ENCODE measurements at places on chromosomes 5 and 9. TPM values are rescaled to one million over a fixed set of nuclear protein-coding genes. Genes with fewer than 3 reads are reported as not detected.
A peak's percentile ranks its signal among the peaks of the same experiment; 100 is the strongest.

DNA sequence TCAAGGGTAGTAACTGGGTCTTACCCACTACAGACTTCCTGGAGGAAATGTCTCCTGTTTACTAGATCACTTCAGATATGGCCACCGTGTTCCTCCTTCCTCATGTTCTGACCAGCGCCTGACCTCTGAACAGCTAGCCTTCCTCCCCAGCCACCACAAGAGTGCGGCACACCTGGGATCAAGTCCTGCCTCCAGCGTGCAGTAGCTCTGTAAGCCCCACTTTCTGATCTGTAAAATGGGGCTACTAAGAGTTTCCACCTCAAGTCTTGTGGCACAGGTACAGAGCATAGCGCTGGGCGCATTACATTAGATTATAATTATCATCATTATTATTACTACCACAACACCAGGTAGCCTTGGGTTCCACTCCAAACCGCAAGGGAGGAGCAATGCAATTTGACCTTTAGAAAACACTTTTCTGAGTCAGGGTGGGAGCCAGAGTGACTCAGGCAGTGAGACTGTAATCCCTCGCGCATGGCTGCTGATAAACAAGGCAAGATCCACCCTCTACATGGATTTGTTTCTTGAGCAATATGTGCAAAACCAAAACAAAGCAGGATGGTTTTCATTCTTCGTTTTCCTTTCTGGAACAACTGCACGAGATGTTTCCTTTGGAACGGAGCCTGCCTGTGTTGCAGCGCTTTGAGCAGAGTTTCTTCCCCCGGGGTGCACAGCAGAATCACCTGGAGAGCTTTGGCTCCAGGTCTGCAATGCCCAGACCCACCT is 65.0 kb upstream of the ANGPTL2 start:
- peak overlapping the region; percentile 64 for H3K27ac ChIP-seq
- H3K27me3 ChIP-seq = no peaks in the 10 kb centered on the region
- peak; percentile 35 for DNase-seq
- H3K4me1 ChIP-seq = no peaks in the 10 kb centered on the region
- no peak overlapping the region for H3K4me3 ChIP-seq

DNA sequence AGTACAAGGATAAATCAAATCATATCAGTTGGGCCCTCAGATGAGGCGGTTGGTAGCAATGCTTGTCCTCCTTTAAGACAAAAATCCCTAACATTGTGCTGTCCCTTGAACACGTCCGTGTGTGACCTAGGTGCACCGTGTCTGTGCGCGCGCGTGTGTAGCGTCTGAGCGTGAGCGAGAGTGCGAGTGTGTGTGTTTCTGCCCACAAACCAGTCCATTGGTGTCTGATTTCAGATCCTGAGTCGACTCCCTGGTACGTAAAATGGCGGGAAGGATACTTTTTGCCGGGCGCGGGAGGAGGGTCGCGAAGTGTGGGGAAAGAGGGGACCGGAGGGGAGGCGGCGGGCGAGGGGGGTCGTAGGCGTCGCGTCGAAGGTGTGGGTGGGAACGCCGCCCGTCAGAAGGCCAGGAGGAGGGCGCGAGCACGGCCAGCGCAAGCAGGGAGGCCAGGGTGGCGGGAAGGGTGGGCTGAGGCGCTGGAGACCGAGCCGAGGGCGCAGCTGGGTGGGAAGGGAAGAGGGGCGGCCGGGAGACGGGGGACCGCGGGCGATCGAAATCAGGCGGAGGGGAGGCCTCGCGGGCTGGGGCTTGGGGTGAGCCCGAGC is 8.9 kb downstream of the OTP start:
- H3K36me3 ChIP-seq = peaks cover 5% of the 10 kb centered on the region
- peak overlapping the region; percentile 54 for H3K4me3 ChIP-seq
- peaks cover 26% of the 10 kb centered on the region for H3K4me1 ChIP-seq
- no peak for DNase-seq

- H3K4me1 ChIP-seq = no peaks in the 10 kb centered on the region
- no peaks in the 10 kb centered on the region for H3K27me3 ChIP-seq
- no peaks in the 10 kb centered on the region for H3K36me3 ChIP-seq
- no peak for DNase-seq
These were observed 235.3 kb upstream of the HAPLN1 start for GRCh38 chr5:83955916-83956315.

DNA sequence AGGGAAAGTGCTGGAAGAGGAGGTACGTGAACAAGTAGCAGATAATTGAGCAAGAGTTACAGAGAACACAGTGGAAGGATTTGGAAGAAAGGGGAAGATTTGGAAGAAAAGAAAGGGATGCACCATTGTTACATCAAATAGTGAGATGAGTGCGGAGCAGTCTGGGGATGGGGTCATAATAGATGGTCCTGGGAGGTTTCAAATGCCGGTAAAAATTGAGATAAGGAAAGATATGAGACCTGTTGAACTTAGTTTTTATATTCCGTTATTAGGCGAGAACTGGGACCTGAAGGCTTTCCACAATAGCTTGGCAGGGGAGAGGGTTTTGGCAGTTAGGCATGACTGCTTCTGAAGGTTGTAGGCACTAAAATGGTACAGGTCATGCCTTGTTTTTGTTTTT is 20.9 kb downstream of the ATP6V0E1 start:
- H3K4me3 ChIP-seq = no peak overlapping the region
- no peak for DNase-seq
- H3K4me1 ChIP-seq = peaks cover 29% of the 10 kb centered on the region
- peak overlapping the region; percentile 11 for H3K27ac ChIP-seq

The PRDM9 gene
- not detected for total RNA-seq

- H3K36me3 ChIP-seq = no peaks in the 10 kb centered on the region
- H3K27ac ChIP-seq = no peak overlapping the region
- no peak for DNase-seq
- H3K4me1 ChIP-seq = peaks cover 8% of the 10 kb centered on the region
- H3K27me3 ChIP-seq = no peaks in the 10 kb centered on the region
These were observed 16.1 kb downstream of the AHRR start for GRCh38 chr5:337563-338130.

- H3K27ac ChIP-seq = no peak overlapping the region
- no peaks in the 10 kb centered on the region for H3K27me3 ChIP-seq
- H3K4me1 ChIP-seq = no peaks in the 10 kb centered on the region
- peaks cover 58% of the 10 kb centered on the region for H3K36me3 ChIP-seq
- no peak for DNase-seq
These were observed 40.3 kb downstream of the CCDC125 start for GRCh38 chr5:69292306-69292705.

The IL9 gene
- total RNA-seq = not detected

- H3K27ac ChIP-seq = peak overlapping the region; percentile 81
- H3K4me3 ChIP-seq = no peak overlapping the region
- peak; percentile 85 for DNase-seq
- peaks cover 13% of the 10 kb centered on the region for H3K27me3 ChIP-seq
- H3K36me3 ChIP-seq = no peaks in the 10 kb centered on the region
These were observed 77.1 kb downstream of the NTNG2 start for GRCh38 chr9:132238992-132239391.

GRCh38 chr5:140801494-140801841 is 611 bp downstream of the PCDHA3 start:
- no peaks in the 10 kb centered on the region for H3K27me3 ChIP-seq
- H3K4me3 ChIP-seq = no peak overlapping the region
- H3K4me1 ChIP-seq = no peaks in the 10 kb centered on the region
- no peak for DNase-seq
- no peak overlapping the region for H3K27ac ChIP-seq

The LCN6 gene
- 1.2 TPM for total RNA-seq

GRCh38 chr9:16964228-16964627 is 93.8 kb upstream of the BNC2 start:
- H3K27me3 ChIP-seq = no peaks in the 10 kb centered on the region
- H3K4me1 ChIP-seq = no peaks in the 10 kb centered on the region
- no peak for DNase-seq
- H3K36me3 ChIP-seq = no peaks in the 10 kb centered on the region

DNA sequence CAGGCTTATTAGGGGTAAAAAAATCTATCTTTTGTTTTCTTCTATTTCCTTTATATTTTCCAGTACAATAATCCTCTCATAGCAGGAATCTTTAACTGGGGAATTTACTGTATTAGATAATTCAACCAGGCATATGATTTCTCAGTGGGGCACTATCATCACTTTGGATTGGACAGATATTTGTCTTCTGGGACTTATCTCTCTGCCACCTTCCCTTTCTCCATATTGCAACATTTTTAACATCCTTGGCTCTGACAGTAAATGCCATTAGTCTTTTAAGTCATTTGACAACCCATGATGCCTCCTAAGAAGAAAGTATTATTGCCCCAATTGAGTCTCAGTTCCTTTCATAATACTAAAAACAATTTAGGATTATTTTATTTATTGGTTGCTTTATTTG is 304.1 kb downstream of the FGF10 start:
- no peak overlapping the region for H3K4me3 ChIP-seq
- no peak for DNase-seq
- no peaks in the 10 kb centered on the region for H3K27me3 ChIP-seq
- H3K36me3 ChIP-seq = no peaks in the 10 kb centered on the region

DNA sequence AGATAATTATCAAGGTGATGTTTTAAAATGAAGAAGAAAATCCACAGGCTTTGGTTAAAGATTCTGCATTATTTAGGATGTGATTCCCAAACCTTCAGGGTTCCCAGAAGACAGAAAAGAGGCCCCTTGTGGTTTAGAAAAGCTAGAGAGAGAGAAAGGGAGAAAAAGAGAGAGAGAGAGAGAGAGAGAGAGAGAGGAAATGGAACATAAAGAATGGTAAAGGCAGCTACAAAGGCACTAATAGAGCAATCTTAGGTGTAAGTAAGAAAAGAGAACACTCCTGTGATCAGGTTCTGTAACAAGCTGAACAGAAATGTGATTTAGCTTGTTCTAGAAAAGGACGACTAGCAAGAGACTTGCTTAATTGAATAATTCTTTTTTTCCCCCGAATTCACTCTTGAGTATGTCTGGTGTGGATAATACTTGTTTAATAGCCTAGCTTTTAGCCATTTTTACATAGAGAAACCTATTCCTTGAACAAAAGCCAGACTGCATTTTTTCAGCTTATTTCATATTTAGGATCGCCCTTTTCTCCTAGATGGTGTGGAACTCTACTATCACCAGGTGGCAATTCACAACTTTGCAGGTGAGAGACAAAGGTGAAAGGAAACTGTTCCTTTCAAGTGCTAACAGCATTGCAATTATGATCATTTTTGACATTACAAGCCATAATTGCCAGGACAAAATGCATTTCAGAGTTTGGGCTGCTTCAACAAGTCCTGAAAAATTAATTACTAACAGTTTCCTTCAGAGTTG is 57.6 kb upstream of the SH3GL2 start:
- H3K27ac ChIP-seq = no peak overlapping the region
- H3K4me3 ChIP-seq = no peak overlapping the region
- no peaks in the 10 kb centered on the region for H3K27me3 ChIP-seq

GRCh38 chr5:68949711-68950110 is 144.1 kb upstream of the SLC30A5 start:
- H3K27me3 ChIP-seq = no peaks in the 10 kb centered on the region
- H3K4me1 ChIP-seq = no peaks in the 10 kb centered on the region
- no peak overlapping the region for H3K27ac ChIP-seq
- no peak overlapping the region for H3K4me3 ChIP-seq
- DNase-seq = no peak

The PLCXD3 gene
- 0.11 TPM for total RNA-seq

DNA sequence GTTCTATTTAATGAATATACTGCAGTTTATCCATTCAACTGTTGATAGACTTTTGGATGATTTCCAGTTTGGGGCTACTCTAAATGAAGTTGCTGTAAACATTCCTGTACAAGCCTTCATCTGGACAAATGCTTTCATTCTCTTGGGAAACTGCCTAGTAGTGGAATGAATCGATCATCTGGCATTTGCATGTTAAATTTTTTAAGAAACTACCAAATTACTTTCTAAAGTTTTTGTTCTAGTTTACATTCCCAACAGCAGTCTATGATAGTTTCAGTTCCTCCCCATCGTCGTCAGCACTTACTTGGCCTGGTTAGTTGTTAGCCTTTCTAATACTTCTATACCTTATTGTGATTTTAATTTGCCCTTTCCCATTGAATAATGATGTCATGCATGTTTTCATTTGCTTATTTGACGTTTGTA is 306.3 kb downstream of the FER start:
- DNase-seq = no peak
- H3K36me3 ChIP-seq = no peaks in the 10 kb centered on the region
- no peak overlapping the region for H3K27ac ChIP-seq
- H3K27me3 ChIP-seq = no peaks in the 10 kb centered on the region

- H3K27me3 ChIP-seq = no peaks in the 10 kb centered on the region
- H3K27ac ChIP-seq = no peak overlapping the region
- H3K4me3 ChIP-seq = no peak overlapping the region
- no peak for DNase-seq
- H3K4me1 ChIP-seq = no peaks in the 10 kb centered on the region
- H3K36me3 ChIP-seq = no peaks in the 10 kb centered on the region
These were observed 359.5 kb downstream of the TMEM167A start for GRCh38 chr5:82717738-82718137.

The TEX48 gene
- total RNA-seq = not detected

DNA sequence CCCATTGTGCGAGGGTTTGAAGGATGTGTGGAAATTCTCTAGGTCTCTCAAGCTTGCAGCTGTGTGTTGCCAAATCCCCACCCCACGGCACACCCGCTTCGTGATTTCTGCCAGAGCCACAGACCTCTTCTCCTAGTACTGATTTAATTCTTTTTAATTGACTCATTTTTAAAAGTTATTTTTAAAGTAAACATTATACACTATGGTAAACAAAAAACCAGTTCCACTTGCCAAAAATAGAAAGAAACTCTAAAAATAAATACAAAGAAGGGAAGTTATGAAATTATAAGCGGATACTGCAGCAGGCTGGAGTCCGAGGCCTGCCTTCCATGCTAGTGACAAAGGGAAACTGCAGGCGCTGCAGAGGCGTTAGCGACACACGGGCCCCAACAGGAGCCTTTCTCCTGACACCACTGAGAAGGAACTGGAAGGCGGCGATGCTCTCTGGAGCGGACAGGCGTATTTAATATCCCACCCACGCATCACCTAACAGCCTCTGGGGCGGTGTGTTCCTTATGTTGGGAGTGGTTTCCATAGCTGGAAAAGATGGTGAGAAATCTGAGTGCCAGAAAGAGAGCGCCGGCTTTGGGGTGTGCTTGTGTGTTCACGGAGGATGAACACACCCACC is 122.5 kb downstream of the COL23A1 start:
- no peaks in the 10 kb centered on the region for H3K27me3 ChIP-seq
- no peak for DNase-seq

The OBP2B gene
- not detected for total RNA-seq

GRCh38 chr5:179241764-179242370 is 103.4 kb downstream of the ADAMTS2 start:
- H3K36me3 ChIP-seq = no peaks in the 10 kb centered on the region
- peak; percentile 24 for DNase-seq
- H3K4me1 ChIP-seq = peaks cover 29% of the 10 kb centered on the region
- H3K4me3 ChIP-seq = no peak overlapping the region
- H3K27ac ChIP-seq = no peak overlapping the region

The GADD45G gene
- 2.0 TPM for total RNA-seq

- H3K36me3 ChIP-seq = no peaks in the 10 kb centered on the region
- H3K27ac ChIP-seq = no peak overlapping the region
- no peak overlapping the region for H3K4me3 ChIP-seq
- H3K27me3 ChIP-seq = no peaks in the 10 kb centered on the region
- no peak for DNase-seq
These were observed 6.8 kb downstream of the FAM219A start for GRCh38 chr9:34451545-34451944.

- peak overlapping the region; percentile 60 for H3K4me3 ChIP-seq
- H3K27ac ChIP-seq = no peak overlapping the region
- peaks cover 37% of the 10 kb centered on the region for H3K27me3 ChIP-seq
- no peaks in the 10 kb centered on the region for H3K36me3 ChIP-seq
- peaks cover 56% of the 10 kb centered on the region for H3K4me1 ChIP-seq
- DNase-seq = peak; percentile 87
These were observed 2.0 kb upstream of the PFN3 start for GRCh38 chr5:177402271-177403043.

The CLIC3 gene
- 6.2 TPM for total RNA-seq

Measured in spleen (tissue), 13 donors.